GM12878 (cell line): ENCODE measurements at places on chromosomes 3 and 15. TPM values are rescaled to one million over a fixed set of nuclear protein-coding genes. Genes with fewer than 3 reads are reported as not detected.

Gene LYZL4
- polyA plus RNA-seq = not detected in 2 replicates

Gene SAMD7
- polyA plus RNA-seq = 0.14 TPM in 1 of 2 replicates, not detected in the other

Gene SYNM
- 0.06 and 0.23 TPM in 2 replicates for polyA plus RNA-seq

Gene SLC9C1
- polyA plus RNA-seq = not detected in 2 replicates

DNA sequence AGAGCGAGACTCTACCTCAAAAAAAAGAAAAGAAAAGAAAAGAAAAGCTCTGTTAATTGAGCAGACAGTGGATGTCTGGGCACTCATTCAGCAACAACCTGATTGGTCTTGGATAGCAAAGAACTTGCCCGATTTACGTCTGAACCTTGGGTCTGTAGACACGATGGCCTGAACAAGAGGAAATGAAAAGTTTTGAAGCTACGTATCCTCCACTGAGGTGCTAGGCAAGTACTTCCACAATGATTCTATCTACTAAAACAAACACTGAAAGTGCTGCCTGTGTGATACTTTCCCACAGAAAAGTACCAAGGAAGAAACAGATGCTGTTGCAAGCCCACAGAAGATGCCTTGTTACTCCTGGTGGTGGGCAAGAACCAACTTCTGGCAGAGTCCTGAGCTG is 21.8 kb upstream of the MUSTN1 start:
- no peak overlapping the region for H3K27ac ChIP-seq
- H3K4me3 ChIP-seq = no peak overlapping the region
- no peaks in the 10 kb centered on the region; the same call in 1 of the 2 replicates for H3K4me1 ChIP-seq

GRCh38 chr15:75733761-75734651 is 21.4 kb upstream of the CSPG4 start:
- DNase-seq = no peak
- peaks cover 3% of the 10 kb centered on the region; the same call in 1 of the 2 replicates for H3K4me1 ChIP-seq
- no peak overlapping the region for H3K4me3 ChIP-seq
- H3K36me3 ChIP-seq = no peaks in the 10 kb centered on the region
- H3K27ac ChIP-seq = no peak overlapping the region
